Vagina (tissue), 2 donors: ENCODE measurements at places on chromosomes 2 and 18.

DNA sequence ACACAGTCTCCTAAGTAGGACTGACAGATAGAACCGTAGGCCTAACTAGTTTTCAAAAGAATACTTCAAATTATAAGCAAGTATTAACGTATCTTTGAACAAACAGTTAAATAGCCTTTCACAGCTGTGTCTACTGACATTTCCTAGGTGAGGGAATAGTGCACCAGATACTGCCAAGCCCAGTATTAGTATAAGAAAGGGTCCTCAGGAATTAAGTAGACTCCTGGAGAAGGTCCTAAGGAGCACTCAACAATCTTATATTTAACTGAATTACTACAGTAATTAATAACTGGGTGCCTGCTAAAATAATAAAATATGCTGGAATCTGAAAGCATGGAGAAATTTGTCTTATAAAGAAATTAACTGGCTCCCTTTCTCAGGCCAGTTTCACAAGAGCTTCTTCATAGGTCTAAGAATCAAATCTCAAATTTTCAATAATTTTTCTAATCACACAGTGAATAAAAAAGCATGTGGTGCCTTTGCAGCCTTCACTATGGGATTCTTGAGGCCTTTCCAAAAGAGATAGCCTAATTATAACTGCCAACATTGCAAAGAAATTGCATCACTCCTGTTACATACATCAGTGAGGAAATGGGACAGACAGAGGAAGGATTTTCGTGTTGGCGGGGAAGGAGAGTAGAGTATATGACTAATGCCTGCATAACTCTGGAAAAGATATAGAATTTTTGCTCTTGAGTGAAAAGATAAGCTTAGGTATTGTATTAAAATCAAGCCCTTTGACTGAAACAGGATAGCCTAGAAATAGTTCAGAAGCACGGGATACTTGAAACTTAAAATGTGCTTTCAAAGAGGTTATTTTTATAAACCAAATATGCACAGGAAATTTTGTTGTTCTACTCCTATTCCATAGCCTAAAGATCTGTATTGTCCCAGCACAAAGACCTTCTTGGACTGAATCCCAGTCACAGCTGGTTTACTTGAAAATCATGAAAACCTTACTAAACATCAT is 228.6 kb upstream of the STK17B start:
- DNase-seq, result no peak

GRCh38 chr18:37231251-37231650 is 334.3 kb downstream of the CELF4 start:
- no peak for DNase-seq

DNA sequence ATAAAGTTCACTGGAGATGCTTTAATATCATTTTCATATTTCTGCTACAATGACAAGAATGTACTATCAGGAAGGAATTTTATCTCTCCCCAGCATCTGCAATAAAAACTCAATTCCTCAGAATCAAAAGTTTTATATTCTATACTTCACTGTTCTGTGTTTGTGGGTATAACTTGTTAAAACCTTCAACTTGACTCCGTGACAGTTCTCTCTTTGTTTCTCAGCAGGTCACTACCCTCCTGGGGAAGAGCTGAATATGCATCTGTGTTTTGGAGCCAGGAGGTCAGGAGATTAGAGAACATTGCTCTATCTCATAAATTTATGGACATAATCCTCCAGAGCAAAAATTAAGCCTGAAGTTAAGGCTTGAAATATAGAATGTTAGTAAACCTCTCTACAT is 411.4 kb downstream of the TRIB2 start:
- no peak for DNase-seq

GRCh38 chr2:96233880-96234316 is 25.3 kb upstream of the STARD7 start:
- no peak for DNase-seq

- no peak for DNase-seq
Observed at GRCh38 chr2:239305771-239306170, 95.0 kb downstream of the HDAC4 start.

- peak; percentile 56 for DNase-seq
Observed at GRCh38 chr2:239693761-239694415, 293.1 kb upstream of the HDAC4 start.

DNA sequence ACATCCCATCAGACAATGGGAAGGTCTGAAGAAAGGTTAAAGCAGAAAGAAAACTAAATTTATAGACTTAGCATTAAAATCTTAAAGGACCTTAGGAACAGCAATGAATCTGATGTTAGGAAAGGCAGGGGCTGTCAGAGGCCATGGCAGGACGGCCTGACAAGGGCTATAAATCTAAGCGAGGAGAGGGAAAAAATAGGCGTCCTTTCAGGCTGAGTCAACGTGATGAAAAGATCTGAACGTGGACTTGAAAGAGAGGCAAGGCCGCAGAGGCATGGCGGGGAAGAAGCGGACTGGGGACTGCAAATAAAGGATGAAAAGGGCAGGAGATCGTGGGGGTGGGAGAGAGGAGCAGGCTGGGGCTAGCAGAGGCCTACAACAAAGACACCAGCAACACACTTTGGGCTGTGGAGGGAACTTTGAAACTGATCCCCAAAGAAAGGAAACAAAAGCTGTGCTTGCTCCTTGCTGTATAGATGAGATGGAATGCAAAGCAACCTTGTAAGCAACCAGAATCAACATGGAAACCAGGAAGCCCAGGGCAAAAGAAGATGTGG is 145.6 kb downstream of the NRP2 start:
- no peak for DNase-seq

- DNase-seq, result no peak
Observed at GRCh38 chr2:238421695-238422035, 5.1 kb upstream of the ASB1 start.

- DNase-seq, result no peak
Observed at GRCh38 chr2:100252811-100253698, 69.2 kb downstream of the LONRF2 start.

DNA sequence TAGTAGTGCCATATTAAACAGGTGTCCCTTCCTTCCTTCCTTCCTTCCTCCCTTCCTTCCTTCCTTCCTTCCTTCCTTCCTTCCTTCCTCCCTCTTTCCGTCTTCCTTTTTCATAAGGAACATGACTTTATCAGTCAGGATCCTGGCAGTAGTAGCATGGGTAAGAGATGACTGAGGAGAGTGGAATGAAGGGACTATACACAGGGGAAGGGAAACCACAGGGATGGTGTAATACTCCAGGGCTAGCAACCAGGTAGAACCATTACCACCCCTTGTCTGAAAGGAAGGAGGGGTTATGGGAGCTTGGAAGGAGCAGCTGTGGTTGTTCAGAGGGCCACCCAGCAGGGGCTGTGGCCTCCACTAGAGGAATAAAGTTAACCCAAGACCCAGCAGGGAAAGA is 23.2 kb upstream of the KDM3A start:
- no peak for DNase-seq
